ENCODE measurements at places on chromosomes 7 and 10.

- DNase-seq: no peak
Observed at GRCh38 chr7:65225422-65226006, 148.1 kb upstream of the ZNF92 start.

DNA sequence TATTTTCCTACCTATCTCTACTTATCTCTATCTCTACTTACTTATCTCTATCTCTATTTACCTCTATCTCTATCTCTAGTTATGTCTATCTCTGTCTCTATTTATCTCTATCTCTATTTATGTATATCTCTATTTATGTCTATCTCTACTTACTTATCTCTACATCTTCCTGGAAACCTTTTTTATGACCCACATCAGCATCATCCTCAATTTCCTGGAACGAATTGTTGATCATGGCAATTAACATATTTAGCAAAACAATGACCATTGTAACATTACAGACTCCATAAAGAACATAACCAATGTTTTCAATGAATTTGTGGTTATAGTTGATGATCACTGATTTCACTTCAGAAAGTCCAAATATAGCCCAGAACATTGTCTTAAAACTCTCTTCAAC, 18.3 kb downstream of the GIMAP6 start:
- DNase-seq: no peak

- DNase-seq: no peak
Observed at GRCh38 chr7:33916357-33917081, 11.2 kb downstream of the BMPER start.

GRCh38 chr10:8738987-8739386, 684.5 kb downstream of the GATA3 start:
- no peak for DNase-seq

GRCh38 chr10:104337521-104337984, 712 bp downstream of the ITPRIP start:
- peak; percentile 82 for DNase-seq

GRCh38 chr7:159015454-159016410, 128.9 kb downstream of the VIPR2 start:
- DNase-seq: no peak

DNA sequence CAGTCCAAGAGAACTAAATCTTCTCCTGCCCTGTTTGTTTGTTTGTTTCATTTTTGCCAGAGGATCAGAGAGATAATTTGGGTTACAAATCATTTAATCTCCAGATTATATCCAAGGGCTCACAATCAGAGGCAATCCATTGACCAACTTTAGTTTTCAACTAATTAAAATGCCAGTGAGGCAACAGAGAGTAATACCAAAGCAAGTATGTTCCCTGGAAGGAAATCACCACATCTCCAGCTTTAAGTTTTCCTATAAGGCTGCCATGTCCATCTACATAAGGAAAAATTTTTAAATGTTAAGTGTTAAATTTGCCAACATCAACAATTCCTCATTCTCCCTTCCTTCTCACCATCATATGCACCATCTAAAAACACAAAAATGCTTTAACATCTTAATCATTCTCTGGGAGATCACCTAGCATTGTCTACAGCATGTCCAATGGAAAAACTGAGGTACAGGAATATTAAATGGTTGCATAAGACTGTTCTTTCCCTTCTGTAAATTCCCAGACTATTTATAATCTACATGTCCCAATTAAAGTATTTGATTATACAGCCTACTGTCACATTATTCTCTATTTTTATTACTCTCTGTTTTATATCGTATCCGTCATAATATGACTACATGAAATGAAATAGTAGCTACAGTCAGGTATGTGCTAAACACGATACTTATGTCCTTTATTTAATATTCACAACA, 14.1 kb downstream of the USP54 start:
- no peak for DNase-seq

DNA sequence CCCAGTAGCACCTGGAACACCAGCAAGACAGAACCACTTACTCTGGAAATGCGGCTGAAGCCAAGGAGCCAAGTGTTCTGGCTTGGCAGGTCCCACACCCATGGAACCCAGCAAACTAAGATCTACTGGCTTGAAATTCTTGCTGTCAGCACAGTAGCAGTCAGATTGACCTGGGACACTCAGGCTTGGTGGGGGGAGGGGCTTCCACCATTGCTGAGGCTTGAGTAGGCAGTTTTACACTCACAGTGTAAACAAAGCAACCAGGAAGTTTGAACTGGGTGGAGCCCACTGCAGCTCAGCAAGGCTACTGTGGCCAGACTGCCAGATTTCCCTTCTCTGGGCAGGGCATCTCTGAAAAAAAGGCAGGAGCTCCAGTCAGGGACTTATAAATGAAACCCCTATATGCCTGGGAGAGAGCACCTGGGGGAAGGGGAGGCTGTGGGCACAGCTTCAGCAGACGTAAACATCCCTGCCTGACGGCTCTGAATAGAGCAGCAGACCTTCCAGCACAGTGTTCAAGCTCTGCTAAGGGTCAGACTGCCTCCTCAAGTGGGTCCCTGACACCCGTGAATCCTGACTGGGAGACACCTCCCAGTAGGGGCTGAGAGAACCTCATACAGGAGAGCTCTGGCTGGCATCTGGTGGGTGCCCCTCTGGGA, 121.2 kb downstream of the MTERF1 start:
- DNase-seq: no peak

DNA sequence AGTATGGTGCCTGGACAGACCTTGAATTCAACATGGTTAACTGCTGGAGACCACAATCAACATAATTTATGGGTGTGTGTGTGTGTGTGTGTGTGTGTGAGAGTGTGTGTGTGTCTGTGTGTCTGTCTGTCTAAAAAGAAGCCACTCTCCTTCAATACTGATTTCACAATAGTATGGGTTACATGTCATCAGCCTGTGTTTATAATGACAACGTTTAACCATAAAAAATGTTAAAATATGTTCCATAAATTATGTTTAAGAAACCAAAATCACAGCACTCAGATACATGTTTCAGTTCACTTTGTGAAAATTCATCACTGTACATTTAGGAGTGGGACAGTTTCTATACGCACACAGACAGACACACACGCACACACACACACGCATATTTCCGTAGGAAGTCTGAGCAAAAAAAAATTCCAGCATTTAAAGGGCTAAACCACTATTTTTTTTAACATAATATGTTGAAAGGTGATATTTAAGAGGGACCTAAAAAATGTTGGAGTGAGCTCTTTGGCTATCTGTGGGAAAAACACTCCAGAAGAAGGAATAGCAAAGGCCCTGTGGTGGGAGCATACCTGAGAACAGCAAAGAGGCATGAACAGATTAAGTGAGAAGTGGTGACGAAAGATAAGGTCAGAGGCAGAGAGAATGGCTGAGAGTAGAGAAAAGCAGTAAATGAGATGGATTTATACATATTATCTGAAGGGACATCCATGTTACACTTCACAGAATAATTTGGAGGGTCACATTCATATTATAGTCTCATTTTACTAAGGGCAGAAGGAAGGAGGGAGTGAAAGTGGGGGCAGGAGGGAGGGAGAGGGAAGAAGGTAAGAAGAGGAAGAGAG, 10.9 kb downstream of the PDZD8 start:
- DNase-seq: no peak

GRCh38 chr10:62460393-62460792, 86.2 kb downstream of the ZNF365 start:
- no peak for DNase-seq

DNA sequence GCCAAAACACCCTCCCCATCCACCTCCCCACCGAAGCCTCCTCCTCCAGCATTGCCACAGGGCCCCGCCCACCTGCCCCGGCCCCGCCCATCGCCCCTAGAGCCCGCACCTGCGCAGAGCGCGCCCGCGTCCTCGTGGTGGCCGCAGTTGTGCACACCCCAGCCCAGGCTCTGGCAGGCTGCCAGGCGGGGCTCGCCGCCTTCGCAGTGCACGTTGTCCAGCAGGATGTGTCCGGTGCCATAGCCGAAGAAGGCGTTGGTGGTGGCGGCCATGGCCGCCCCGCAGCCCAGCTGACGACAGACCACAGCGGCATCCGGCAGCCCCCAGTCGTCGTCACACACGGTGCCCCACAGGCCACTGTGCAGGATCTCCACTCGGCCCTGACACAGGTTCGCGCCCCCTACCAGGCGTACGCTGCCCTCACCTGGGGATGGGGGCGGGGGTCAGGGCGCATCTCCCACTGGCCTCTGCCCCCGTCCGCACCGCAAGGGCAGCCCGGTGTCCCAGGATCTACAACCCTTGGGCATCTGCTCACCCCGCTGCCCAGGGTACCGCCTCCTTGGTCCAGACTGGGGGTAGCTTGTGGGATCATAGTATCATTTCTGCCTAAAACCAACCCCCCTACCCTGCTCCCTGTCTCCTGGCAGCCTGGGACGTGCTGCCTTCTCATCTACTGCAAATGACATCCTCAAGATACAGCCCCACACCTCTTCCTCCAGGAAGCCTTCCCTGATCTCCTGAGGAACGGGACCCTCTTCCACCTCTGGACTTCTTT, 11.9 kb downstream of the SSC4D start:
- peak; percentile 83 for DNase-seq

- DNase-seq: no peak
Observed at GRCh38 chr10:113230011-113230610, 280.1 kb downstream of the TCF7L2 start.

DNA sequence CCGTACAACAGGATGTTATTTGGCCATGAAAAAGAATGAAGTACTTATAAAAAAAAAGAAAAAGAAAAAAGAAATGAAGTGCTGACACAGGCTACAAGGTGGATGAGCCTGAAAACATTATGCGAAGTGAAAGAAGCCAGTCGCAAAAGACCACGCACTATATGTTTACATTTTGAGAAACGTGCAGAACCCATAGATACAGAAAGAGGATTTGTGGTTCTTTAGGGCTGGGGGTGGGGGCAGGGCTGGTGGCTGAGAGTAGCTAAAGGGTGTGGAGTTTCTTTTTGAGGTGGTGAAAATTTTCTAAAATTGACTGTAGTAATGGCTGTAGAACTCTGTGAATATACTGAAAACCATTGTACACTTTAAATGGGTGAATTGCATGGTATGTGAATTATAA, 86.0 kb upstream of the FAM20C start:
- no peak for DNase-seq

GRCh38 chr10:4514445-4515108, 311.4 kb upstream of the AKR1E2 start:
- peak; percentile 97 for DNase-seq

GRCh38 chr10:28878236-28878970, 201.1 kb downstream of the BAMBI start:
- no peak for DNase-seq

- DNase-seq: no peak
Observed at GRCh38 chr10:90591629-90592028, 266.2 kb downstream of the HTR7 start.

- peak; percentile 47 for DNase-seq
Observed at GRCh38 chr10:113169853-113170460, 219.9 kb downstream of the TCF7L2 start.

GRCh38 chr7:133978502-133979295, 148.4 kb upstream of the LRGUK start:
- DNase-seq: no peak

DNA sequence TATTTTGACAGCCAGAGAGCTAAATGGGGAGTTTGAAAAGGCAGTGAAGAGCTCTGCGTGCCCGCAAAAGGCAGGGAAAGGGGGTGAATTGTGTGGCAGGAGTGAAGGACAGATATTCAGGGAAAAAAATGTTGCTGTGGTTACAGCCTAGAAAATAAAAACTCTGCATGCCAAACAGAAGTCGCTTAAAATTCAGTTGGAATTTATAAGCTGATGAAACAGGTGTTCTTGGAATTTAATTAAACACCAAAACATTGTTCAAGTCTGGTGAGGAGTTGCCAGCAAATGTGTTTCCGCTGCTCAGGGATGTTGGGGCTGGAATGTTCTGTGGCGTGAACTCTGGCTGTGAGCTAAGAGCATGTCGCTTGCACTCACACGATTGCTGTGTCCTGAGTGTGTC, 169.3 kb downstream of the ADRA2A start:
- DNase-seq: no peak

DNA sequence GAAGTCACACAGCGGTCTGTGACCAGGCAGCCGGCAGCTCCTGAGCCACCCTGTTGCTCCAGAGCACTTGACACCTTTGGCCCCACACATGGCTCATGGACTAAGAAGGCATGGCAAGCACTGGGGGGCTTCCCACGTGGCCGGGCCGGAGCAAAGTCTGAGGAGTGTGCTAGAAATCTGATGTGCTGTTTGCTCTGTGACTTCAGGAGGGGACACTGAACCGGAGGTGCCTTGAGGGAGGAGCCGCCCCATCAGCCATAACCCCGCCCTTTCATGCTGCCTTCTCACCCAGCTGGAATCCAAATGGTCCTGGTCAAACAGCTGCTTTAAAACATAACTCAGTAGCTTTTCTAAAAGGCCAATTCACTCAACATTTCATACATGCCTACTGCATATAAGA, 33.5 kb downstream of the PROSER2 start:
- no peak for DNase-seq

DNA sequence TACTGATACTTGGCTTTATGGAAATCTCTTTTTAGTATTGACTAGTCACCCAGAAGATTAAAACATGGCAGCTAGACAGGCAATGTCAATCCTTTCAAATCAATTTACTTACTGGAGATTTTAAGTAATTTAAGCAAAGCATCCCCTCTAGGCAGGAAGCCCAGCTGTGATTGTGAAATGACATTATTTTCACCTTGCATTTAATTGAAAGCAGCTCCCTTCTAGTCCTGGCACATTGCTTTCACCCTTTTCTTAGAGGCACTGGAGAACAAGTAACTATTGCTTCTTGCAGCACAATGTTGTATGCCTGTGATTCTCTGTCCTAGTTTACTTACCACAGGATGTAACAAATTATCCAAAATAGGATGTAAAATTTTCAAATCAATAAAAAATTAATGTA, 13.3 kb downstream of the ST7 start:
- DNase-seq: no peak

DNA sequence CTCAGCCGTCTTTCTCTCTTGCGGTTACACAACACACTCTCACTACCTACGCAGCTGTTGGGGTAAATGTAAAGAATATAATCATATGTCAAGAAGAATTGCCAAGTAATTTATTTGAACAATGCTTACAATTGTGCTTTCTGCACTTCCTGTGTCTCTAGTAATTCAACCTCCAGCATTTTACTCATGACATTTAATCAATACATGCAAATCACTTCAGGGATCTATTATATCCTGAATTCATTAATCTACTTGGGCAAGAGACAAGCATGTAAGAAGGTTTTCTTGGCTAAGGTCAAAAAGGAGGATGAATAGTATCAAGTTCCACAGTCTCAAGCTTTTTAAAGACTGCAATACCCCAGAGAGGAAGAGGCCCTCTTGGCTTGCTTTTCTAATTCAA, 562.9 kb upstream of the ADARB2 start:
- no peak for DNase-seq

- DNase-seq: peak; percentile 91
Observed at GRCh38 chr10:110717781-110718589, 73.8 kb downstream of the RBM20 start.

GRCh38 chr7:29217113-29217512, 22.5 kb downstream of the CHN2 start:
- DNase-seq: no peak

- DNase-seq: no peak
Observed at GRCh38 chr7:78734626-78735025, 718.8 kb downstream of the MAGI2 start.

All from inflammatory macrophage (primary cell).